T-helper 1 cell (primary cell): ENCODE measurements at places on chromosomes 12 and 14.

GRCh38 chr12:47931187-47931586, 26.4 kb upstream of the VDR start:
- no peak for DNase-seq

GRCh38 chr12:54359762-54360351, 4.4 kb downstream of the GPR84 start:
- DNase-seq = no peak

GRCh38 chr12:112381406-112381882, 787 bp downstream of the HECTD4 start:
- DNase-seq = peak; percentile 15

DNA sequence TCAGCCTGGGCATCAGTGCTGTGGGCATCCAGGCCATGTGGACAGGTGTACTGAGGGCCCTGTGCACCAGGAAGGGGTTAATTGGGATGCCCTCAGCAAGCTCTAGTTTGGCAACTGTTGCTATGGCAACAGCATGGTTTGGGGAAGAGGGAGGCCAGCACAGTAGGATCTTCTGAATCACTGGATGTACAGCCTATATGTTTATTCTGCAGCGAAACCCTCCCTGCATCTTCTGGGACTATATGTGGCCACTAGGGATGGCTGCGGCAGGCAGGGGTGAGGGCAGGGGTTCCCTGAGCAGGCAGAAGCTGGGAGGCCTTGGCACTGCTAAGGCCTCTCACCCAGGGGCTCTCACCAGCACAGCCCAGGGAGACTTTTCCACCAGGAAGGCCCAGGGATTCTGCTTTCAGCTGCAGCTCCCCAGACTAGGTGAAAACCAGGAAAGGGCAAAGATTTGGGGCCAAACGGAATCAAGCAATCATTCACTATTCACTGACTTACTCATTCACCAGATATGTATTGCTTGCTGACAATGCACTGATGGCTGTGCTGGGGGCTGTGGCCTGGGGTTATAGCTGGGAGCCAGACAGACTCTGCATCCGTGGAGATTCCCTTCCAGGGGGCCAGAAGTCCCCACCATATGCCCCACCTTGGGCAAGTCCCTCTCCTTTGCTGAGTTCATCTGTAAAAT, 42.8 kb downstream of the IRF2BPL start:
- no peak for DNase-seq

GRCh38 chr12:693934-694533, 30.8 kb upstream of the NINJ2 start:
- DNase-seq = no peak

- no peak for DNase-seq
Measured at GRCh38 chr14:47507861-47508260, 167.5 kb downstream of the MDGA2 start.

DNA sequence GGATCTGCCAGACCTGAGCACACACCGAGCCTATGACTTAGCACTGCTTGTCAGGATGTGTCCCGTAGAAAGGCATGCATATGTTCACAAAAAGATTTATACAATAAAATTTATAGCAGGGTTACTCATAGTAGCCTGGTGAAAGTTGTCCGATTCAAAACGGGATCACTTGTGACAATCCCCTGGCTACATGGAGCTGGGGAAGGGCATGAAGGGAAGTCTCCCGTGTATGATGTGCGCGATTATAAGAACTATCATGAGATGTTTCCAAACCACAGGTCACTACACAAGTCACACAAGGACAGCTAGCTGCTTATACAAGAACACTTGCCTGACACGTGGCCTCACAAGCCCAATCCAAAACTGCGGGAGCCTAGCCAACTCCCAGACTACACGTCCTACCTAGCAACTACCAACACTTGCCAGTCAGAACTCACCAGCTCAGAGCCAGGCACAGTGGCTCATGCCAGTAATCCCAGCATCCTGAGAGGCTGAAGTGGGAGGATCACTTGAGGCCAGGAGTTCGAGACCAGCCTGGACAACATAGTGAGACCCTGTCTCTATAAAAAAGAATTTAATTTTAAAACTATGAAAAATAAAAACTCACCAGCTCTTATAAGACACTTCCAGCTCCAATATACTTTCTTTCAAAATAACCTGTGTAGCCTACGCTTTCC, 7.5 kb upstream of the CDCA4 start:
- no peak for DNase-seq

DNA sequence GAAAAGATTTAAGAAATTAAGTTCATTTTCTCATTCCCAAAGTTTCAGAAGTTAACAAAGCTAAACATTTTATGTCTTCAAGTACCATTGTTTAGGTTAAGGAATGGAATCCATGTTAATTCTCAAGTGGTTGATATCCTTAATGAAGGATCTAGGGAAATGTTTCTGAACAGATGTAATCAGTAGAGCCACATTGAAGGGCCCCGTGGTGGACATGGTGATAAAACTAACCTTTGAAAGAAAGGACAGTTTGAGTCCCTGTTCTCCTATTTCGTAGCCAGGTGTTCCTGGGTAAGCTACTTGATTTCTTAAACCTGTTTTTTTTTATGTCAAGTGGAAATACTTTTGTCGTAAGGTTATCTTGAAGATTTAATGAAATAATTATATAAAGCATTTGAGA, 4.6 kb downstream of the PPM1A start:
- DNase-seq = no peak

GRCh38 chr14:95504135-95505029, 12.1 kb downstream of the SYNE3 start:
- peak; percentile 52 for DNase-seq

- no peak for DNase-seq
Measured at GRCh38 chr12:31756977-31757420, 28.2 kb upstream of the AMN1 start.

DNA sequence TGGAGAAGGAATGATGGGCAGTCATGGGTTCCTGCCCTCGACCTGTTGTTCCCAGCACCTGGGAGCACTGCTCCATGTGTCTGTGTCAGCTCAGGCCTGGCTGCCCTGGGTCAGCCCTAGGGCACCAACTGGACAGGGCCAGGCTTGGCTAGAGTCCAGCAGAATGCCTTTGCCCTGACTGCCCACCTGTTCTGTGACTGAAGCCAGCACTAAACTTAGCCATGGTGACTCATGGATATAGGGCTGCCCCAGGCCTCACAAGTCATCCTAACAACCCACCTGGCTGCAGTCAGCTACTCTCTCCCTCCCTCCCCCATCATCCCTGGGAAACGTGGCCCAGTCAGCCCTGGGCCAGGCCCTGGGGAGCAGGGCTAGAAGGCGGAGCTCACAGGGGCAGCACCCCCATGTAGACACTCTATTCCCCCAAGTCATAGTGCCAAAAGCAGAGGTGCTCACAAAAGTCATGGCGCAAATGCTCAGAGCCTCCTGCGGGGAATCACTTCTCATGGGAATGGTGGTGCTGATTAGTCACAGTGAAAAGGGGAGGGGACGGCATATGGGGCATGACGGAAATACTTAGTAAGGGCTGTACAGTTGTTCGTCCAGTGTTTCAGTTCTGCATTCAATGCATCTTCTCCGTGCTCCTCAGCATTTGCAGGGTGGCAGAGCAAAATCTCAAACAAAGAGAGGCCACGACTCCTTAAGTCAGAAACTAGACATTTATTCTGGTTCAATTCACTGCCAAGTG, 52.0 kb upstream of the NTF3 start:
- no peak for DNase-seq

- DNase-seq = no peak
Measured at GRCh38 chr12:9509464-9510161, 98.1 kb downstream of the KLRB1 start.

DNA sequence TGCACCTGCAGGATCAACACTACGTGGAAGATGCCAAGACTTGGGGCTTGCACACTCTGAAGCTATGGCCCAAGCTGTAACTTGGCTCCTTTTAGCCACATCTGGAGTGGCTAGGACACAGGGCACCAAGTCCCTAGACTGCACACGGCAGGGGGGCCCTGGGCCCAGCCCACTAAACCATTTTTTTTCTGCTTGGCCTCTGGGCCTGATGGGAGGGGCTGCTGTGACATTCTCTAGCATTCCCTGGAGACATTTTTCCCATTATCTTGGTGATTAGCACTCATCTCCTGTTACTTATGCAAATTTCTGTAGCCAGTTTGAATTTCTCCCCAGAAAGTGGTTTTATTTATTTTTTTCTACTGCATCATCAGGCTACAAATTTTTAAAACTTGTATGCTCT, 1080.7 kb downstream of the LRFN5 start:
- DNase-seq = no peak

GRCh38 chr12:89578499-89578898, 52.7 kb upstream of the POC1B start:
- DNase-seq = no peak

- DNase-seq = no peak
Measured at GRCh38 chr14:74579447-74580274, 32.4 kb downstream of the LTBP2 start.

- DNase-seq = no peak
Measured at GRCh38 chr12:132140501-132140900, 3.6 kb downstream of the DDX51 start.

GRCh38 chr14:88191605-88192004, 131.5 kb downstream of the KCNK10 start:
- DNase-seq = no peak

GRCh38 chr12:100295764-100296555, 29.0 kb downstream of the SCYL2 start:
- no peak for DNase-seq

DNA sequence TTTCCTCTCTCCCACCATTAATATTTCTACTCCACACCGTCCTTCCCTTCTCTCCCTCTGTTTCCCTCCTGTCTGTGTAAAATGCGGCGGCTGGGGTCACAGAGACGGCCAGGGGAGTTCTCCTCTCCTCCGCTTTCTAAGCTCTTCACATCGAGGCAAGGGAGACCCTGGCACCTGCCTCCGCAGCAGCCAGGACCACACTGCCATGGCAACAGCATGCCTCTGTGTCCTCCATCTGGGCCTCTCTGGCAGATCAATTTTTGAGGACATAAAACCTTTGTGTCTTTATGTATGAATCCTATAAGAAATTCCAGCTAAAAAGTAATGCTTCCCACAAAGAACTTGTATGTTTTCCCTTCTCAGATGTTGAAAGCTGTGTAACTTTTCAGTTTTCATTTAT, 41.4 kb downstream of the DYRK4 start:
- no peak for DNase-seq

DNA sequence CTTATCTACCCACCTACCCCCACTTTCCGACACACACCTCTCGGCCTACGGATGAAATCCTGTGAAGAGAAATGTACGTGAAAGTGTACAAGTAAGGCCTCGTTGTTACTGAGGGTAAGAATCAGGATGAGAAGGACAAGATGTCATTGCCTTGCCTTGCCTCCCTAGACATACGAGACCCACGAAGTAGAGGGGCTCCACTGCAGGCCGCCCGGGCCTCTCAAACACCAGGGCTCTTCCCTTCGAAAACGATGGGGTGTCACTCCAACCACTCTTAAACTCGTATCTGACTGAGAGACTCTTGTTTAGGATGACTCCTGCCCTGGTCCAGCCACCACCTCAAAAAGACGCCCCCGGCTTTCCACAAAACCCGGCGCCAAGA, 498 bp downstream of the RACGAP1 start:
- no peak for DNase-seq

- DNase-seq = no peak
Measured at GRCh38 chr14:22163051-22163450, 426.0 kb downstream of the DAD1 start.

DNA sequence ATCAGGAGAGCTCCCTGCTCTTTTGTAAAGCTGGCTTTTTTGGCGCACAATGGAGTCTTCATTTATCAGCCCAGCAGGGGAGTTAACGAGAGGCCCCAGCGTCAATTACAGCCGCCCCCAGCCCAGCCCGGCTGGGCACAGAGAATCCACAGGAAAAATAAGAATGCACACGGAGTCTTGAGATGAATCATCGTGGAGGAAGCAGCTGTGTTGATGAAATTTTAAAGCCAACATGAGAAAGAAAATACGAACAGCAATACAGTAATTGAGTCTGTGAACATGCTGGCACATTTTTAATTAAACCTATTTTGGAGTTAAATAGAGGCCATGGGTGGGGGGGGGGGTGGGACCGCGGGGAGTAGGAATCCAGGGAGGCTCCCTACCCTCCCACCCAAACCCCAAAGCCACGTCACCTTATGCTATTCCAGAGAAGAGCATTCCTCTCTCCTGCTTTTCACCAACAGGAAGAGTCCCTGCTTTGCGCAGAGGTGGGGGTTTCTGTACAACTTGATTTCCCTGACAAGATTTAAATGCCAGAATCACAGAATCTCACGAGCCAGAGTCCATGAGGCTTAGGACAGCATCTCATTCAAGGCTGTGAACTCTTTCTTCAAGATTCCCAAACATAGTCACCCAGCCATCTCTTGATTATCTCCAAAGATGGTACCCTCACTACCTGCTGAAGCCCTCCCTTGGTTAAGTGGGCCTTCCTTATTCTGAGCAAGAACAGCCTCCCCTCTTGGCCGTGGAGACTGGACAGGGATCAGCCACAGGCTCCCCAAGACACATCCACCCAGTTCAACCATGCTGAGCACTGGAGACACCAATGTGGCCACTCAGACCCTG, 50.3 kb downstream of the CCNK start:
- no peak for DNase-seq

GRCh38 chr12:77686760-77687159, 143.9 kb upstream of the NAV3 start:
- no peak for DNase-seq

DNA sequence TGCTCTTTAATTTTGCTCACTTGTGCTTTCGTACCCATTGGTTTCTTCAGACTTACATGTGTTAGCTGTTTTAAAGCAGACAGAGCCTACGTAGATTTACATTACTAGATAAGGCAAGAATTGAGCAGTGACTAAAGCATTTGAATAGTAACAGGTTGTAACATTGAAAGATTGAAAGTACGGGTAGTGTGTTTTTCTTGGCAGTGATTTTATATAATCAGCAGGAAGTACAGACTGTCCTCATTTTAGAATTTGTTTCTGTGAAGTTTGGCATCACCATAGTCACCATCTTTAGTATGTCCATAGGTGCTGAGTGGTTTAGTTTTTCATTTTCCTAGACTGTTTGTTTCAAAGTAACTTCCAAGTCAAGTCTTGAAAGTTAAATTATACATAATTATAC, 14.0 kb downstream of the RTRAF start:
- no peak for DNase-seq

DNA sequence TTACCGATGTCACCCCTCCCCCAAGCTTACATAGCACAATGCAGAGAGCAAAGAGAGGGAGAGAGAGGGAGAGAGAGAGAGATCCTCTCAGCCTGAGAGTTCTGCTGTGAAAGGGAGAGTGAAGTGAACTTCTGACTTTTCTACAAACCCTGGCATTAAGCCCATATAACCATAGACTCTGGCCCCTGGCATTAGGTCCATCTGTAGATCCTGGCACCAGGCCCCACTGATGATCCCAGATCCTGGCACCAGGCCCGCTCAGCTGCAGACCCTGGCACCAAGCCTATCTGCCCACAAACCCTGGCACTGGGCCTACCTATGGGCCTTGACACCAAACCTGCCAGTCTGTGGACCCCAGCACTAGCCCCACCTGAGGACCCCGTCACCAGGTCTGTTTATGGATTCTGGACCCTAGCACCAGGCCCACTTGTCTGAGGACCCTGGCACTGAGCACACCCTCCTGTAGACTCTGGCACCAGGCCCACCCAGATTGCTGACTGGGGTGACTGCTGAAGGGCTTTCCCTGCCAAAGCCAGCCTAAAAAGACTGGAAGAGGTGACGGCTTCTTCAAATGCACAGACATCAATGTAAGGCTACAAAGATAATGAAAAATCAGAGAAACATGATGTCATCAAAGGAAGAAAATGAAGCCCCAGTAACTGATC, 14.5 kb upstream of the KRT83 start:
- DNase-seq = no peak
